Activated T-helper 2 cell treated with anti-CD3 and anti-CD28 coated beads, Interferon-gamma antibody, Interleukin-2, Interleukin-4, amounts not matched to agents 10 μg/mL and 5 μg/mL and 100 μg/mL, durations not matched to agents 14 hours and 24 hours and 36 hours (primary cell): ENCODE measurements at places on chromosomes 7 and 10.

DNA sequence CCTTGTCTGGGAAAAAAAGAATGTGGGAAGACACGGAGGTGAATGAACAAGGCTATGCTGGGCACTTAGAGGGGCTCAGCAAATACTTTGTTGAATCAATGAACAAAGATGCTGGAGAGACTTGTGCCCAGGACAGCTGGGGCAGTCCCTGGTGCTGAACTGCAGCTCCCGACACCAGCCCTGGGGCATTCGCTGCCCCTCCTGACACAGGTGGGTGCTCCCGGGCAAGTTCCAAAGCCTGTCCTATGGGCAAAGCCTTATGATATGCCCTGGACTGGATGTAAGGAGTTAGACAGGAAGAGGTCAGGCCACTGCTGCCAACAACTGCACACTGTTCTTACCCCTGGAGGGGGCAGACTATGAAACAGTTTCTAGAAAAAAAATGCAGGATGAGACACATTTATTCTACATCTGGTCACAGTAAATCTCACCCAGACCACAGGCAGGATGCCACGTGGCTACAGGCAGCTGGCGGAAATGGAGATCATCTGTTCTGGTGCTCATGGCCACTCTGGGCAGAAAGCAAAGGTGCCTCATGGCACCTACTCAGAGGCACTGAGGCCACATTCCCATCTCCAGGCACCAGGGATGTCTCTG is 21.9 kb upstream of the FRAT2 start:
- peaks cover 31% of the 10 kb centered on the region for H3K36me3 ChIP-seq
- H3K4me3 ChIP-seq, result no peak overlapping the region
- H3K4me1 ChIP-seq, result peaks cover 4% of the 10 kb centered on the region
- no peak overlapping the region for H3K27ac ChIP-seq

GRCh38 chr10:113018034-113018433 is 68.0 kb downstream of the TCF7L2 start:
- peaks cover 8% of the 10 kb centered on the region for H3K27me3 ChIP-seq
- H3K36me3 ChIP-seq, result no peaks in the 10 kb centered on the region
- H3K4me3 ChIP-seq, result no peak overlapping the region
- no peak for DNase-seq
- H3K4me1 ChIP-seq, result no peaks in the 10 kb centered on the region

GRCh38 chr7:117672453-117672852 is 192.6 kb downstream of the CFTR start:
- H3K27ac ChIP-seq, result no peak overlapping the region
- no peak for DNase-seq
- H3K27me3 ChIP-seq, result peaks cover 3% of the 10 kb centered on the region
- no peaks in the 10 kb centered on the region for H3K36me3 ChIP-seq
- H3K4me1 ChIP-seq, result no peaks in the 10 kb centered on the region
- H3K4me3 ChIP-seq, result no peak overlapping the region

DNA sequence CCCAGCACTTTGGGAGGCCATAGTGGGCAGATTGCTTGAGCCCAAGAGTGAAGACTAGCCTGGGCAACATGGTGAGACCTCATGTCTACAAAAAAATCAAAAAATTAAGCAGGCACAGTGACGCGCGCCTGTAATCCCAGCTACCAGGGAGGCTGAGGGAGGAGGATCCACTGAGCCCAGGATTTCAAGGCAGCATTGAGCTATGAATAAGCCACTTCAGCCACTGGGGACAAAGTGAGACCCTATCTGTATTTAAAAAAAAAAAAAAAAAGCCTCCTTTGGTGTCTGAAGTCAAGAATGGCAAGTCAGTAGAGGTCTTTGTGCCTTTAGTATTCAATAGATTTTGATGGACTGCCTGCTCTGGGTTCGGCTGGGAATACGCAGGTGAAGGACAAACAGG is 85.7 kb downstream of the RALA start:
- H3K27me3 ChIP-seq, result no peaks in the 10 kb centered on the region
- H3K4me1 ChIP-seq, result peaks cover 7% of the 10 kb centered on the region
- no peak overlapping the region for H3K4me3 ChIP-seq
- DNase-seq, result no peak
- peaks cover 11% of the 10 kb centered on the region for H3K36me3 ChIP-seq
- H3K27ac ChIP-seq, result no peak overlapping the region

DNA sequence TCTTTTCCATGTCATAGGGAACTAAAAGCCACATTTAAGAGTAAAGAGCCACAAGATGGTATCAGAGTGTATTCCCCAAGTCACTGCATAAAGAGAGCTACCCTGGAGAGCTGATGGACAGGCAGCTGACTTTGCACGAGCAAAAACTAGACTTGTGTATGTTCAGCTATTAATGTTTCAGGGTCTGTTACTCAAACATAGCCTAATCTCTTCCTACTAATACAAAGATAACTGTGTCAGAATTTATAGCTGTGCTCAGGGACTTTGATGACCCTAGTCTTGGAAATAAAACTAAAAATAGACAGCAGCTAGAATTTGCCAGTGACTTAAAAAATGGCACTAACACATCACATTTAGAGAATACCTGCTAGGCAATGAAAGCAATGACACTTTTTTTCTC is 45.5 kb upstream of the LRRTM3 start:
- DNase-seq, result no peak
- no peak overlapping the region for H3K27ac ChIP-seq
- no peak overlapping the region for H3K4me3 ChIP-seq
- H3K4me1 ChIP-seq, result no peaks in the 10 kb centered on the region
- no peaks in the 10 kb centered on the region for H3K27me3 ChIP-seq
- no peaks in the 10 kb centered on the region for H3K36me3 ChIP-seq

- no peak for DNase-seq
- no peak overlapping the region for H3K4me3 ChIP-seq
- no peaks in the 10 kb centered on the region for H3K36me3 ChIP-seq
- peaks cover 4% of the 10 kb centered on the region for H3K4me1 ChIP-seq
Observed at GRCh38 chr10:1188558-1189135, 132.5 kb downstream of the WDR37 start.
